Right ventricle myocardium superior (tissue), 1 donor: ENCODE measurements at places on chromosomes 5 and 9. TPM values are rescaled to one million over a fixed set of nuclear protein-coding genes. Genes with fewer than 3 reads are reported as not detected.
A peak's percentile ranks its signal among the peaks of the same experiment; 100 is the strongest.

DNA sequence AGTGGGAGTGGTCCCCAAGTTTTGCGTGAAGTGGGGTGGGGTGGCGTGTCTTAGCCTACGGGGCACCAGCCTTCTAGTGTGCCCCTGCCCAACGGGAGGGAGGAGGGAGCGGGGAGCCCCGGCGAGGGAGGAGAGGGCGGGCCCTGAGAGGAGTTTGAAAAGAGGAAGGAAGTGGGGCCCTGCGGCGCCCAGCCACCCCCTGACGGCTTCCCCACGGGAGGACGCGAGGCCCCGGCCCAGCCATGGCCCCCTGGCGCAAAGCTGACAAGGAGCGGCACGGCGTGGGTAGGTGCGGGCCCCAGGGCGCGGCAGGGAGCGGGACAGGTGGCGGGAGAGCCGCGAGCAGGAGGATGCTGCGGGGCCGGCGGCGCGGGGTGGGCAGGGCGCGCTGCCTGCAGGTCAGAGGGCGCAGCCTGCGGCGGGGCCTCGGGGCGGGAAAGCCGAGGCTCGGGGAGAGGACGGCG lies at the start of gene DOCK2:
TSS of gene DOCK2 (plus strand) at position 191 of the 464 bp plus-strand sequence. CDS start at position 243, 52 bp downstream.
- peak; percentile 84 for DNase-seq

- no peak for DNase-seq
Measured at GRCh38 chr9:4333787-4334186, 33.9 kb upstream of the GLIS3 start.

DNA sequence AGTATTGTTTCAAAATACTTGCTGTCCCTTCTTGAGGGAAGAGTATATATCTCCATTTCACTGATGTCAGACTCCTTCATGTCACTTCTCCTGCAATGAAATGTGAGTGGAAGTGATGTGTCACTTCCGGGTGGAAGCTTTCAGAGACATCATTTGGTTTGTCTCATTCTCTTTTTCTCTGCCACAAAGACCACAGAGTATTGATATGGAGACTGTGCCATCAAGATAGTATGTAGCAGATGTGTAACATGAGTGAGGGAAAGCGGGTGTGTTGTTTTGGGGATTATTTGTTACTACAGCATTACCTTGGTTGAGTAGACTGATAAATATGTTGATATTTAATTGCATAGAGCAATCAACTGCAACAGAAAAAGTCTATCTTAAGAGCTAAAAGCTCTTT lies 169.8 kb downstream of the FBXL7 start:
- no peak for DNase-seq

DNA sequence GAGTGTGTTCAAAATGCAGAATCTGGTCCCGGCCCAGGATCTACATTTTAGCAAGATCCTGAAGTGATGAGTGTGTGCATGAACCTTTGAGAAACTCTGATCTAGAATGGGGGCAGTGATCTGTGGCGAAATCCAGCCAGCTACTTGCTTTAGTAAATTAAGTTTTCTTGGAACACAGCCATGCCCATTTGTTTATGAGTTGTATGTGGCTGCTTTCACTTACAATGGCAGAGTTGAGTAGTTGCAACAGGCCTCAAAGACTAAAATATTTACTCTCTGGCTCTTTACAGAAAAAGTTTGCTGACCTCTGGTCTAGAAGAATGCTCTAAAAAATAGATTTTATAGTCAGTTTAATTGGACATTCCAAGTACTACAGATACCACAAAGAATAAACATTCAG lies 588.3 kb downstream of the BNC2 start:
- no peak for DNase-seq

- no peak for DNase-seq
Measured at GRCh38 chr5:81288021-81288433, 13.4 kb upstream of the ZCCHC9 start.

GRCh38 chr9:126429190-126429589 lies 102.6 kb downstream of the MVB12B start:
- no peak for DNase-seq

DNA sequence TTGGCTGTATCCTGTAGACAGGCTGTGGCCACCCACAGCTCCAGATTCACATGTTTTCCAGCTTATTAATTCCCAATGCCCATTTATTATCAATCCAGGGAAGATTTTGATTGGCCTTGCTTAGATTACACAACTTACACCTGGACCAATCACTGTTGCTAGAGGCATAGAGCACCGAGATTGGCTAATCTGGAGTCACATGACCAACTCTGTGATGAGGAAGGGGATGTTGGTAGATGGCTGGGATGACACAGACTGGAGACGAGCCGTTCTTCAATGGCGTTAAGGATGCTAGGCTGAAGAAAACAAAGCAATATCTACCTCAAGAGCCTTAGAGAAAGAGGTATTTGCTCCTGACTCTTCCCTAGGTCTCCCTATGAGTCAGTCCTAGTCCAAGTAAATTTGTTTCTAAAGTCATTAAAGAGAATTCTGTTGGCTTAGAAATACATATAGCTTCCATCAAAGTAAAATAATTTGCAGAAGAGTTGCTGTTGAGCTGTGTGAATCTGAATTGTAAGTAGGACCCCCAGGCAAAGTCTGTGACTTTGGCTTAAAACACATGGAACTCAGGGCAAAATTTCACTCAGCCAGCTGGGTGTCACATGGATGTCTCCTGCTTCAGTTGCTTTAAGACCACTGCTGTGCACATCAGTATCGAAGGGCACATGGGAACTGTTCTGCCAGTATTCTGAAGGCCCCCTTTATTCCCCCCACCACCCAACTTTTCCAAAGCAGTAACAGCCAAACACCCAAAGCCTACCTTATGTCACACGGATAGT lies 326.4 kb upstream of the KLF4 start:
- no peak for DNase-seq

DNA sequence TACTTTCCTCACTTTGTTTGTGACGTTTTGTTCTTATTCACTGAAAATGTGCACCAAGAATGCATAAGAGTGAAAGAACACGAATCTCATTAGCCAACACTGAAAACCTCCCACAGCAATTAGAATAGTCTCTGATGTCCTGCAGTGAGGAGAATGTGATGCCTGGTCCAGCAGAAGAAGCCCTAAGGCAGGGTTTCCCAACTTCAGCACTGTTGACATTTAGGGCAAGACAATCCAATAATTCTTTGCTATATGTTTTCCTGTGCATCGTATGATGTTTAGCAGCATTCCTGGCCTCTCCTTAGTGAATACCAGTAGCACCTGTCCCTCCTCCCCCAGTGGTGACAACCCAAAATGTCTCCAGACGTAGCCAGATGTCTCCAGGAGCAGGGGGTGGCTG lies 14.8 kb downstream of the MVB12B start:
- DNase-seq, result no peak

DNA sequence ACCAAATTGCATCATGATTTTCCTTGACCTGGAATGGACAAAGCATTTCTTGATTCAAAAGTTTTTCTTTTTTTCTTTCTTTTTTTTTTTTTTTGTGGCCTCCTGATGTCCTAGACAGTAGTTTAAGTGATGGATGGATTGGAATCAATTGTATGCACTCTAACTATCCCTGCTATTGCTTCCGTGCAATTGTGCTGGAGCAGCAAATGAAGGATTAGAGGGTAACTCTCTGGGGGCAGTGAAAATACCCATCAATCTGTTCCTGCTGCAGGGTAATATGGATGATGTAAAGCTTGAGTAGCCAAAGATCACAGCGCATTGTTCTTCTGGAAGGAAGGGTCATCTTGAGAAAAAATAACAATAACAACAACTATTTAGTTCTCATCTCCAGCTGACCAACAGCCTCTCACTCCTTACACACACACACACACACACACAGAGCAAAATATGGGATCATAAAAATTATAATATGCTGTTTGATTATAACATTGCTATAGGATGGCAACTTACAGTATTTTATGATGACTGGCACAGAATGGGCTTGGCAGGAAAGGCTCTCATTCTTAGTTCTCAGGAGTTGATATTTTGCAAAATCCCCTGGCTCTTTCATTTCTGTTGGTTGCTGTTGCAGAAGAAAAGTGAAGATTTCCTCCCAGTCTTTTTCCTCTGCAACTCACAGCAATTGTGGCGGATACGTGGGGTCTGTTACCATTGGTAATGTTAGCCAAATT lies 160.9 kb upstream of the DMAC1 start:
- DNase-seq, result no peak

DNA sequence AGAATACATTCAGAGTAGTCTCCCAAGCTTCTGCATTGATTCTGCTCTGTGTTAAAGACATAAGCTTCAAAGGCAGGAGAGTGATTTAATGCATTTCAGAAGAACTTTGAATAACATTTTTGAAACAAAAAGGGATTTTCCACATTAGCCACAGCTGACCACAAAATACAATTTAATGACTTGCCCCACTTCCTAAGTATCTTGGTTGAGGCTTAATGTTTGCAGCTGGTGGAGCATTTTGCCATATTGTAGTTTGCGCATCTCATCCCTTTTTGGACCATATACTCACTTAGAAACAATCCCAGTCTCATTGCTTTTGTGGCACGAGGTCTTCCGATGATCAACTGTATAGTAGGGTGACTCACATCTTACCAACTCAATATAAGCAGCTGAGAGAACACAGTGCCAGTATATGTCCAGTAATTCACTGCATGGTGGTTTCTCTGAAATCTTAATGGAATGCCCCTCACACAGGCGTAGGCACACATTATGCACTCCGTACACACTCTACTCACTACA lies 455.8 kb upstream of the PTGER4 start:
- no peak for DNase-seq

GRCh38 chr5:148397968-148398595 lies 14.3 kb downstream of the FBXO38 start:
- no peak for DNase-seq

- DNase-seq, result no peak
Measured at GRCh38 chr5:159781626-159782157, 134.6 kb upstream of the ADRA1B start.

- peak; percentile 20 for DNase-seq
Measured at GRCh38 chr9:133691626-133692363, 46.4 kb downstream of the SARDH start.

DNA sequence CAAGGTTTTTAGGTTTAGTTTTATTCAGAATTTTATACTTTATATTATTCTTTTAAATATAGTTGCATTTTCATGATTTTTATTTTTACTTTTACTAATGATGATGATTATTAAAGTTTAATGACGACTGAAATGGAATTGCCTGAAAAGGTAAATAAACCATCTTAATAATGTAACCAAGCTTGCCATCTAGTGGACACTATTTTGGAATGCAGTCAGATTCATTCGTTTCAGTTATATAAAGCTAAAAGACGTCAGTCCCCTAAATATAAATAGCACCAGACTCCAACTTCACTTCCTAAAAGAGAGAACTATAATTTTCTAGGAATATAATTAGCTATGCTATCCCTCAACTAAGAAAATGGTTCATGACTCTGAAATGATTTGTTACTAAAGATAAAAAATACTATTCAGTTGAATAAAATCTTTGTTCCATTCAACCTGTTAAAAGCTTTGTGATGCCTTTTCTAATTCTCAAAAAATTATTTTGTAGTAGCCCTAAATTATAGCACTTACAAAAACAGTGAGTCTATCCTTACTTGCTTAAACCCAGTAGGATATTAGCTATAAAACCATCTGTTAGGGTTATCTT lies 19.9 kb downstream of the ABITRAM start:
- DNase-seq, result no peak

GRCh38 chr9:94511134-94511954 lies 43.5 kb upstream of the PCAT7 start:
- DNase-seq, result no peak

GRCh38 chr5:52738095-52738506 lies 49.6 kb upstream of the ITGA1 start:
- DNase-seq, result no peak

GRCh38 chr9:20351715-20352114 lies 270.6 kb downstream of the MLLT3 start:
- no peak for DNase-seq

DNA sequence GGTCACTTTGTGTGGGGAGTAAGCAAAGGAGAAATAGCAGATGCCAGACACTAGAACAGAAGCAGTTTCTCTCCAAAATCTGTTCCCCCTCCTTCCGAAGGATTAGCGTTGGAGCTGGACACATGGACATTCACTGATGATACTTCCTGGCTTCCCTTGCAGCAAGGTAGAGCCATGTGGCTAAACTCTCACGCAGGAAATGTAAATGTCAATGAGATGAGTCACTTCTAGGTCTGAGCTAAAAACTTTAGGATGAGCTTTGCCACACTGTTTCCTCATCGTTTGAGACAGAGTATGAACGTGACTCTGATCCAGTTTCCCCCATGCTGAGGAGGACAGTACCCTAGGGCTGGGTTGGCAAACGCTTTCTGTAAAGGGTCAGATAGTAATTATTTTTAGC lies 5.1 kb downstream of the BHMT2 start:
- DNase-seq, result no peak

- DNase-seq, result no peak
Measured at GRCh38 chr9:87595610-87596009, 97.9 kb downstream of the DAPK1 start.

DNA sequence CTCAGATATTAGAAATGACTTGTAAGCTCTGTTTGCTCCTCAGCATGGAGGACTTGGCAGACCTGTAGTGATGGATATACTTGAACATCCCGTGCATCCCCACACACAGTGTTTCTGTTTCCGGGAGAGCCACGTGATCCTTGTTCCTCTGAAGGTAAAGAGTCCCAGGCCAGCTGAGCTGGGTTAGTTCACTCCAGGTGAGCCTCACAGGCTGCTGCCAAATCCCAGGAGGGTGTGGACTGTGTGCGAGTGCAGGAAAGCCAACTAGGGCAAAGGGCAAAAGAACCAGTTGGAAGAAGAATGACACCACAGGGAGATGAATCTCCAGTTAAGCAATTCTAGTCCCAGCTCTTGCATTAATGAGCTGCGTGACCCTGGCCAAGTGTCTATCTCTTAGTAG lies 10.4 kb upstream of the TOMM5 start:
- DNase-seq, result peak; percentile 50

- DNase-seq, result no peak
Measured at GRCh38 chr5:329768-330167, 8.3 kb downstream of the AHRR start.

DNA sequence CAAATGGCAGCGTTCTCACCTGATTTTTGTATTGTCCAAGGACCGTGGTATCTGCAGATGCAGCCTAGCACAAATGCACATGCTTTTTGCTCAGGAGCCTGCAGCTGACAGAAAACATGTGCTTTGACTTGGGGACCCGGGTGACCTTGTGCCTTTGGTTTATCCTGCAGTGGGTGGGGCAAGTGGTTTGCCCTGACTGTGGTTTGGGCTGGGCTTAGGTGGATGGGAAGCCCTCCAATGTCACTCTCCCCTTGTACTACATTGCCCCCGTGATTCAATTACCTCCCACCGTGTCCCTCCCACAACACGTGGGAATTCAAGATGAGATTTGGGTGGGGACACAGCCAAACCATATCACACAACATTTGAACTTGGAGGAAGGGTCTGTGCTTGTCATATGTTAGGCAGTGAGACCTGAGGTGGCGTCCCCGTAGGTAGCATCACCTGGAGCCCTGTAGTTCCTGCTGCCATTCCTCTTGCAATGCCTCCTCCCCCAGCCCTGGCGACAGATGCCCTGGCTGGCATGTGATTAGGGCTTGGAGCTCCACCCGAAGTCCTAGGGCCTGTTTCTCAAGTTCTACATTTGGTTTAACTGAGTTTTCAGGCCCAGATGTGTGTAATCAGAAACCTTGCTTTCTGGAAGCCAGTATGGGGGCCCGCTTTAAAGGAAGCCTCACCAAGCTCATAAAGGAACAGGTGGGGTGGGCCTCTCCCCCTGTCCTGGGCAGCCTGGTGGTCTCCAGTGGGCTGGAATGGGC lies 2.1 kb downstream of the ANKRD33B start:
- no peak for DNase-seq

Gene DROSHA
- total RNA-seq, result 35.4 TPM

Gene HTR4
- 0.22 TPM for total RNA-seq

Gene FNBP1
- 21.5 TPM for total RNA-seq

Gene C8G
- 1.1 TPM for total RNA-seq

Gene ZNF608
- 8.6 TPM for total RNA-seq
